Posterior cingulate gyrus (tissue), 11 donors: ENCODE measurements at places on chromosomes 1 and 21.

DNA sequence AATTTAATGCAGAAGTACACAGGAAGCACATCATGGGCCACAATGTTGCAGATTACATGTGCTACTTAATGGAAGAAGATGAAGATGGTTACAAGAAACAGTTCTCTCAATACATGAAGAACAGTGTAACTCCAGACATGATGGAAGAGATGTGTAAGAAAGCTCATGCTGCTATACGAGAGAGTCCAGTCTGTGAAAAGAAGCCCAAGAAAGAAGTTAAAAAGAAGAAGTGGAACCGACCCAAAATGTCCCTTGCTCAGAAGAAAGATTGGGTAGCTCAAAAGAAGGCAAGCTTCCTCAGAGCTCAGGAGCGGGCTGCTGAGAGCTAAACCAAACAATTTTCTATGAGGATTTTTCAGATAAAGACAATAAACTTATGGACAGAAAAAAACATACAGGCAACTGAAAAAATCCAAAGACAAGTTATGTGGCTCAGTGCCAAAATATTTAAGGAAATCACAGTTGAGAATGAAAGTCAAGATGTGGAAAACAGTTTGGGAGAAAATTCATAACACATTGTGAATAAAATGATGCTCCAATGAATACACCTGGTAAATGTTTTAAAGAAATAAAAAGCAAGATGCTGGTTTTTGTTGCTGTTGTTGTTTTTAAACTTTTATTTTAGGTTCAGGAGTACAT lies 2.8 kb upstream of the ZNF644 start:
- DNase-seq = no peak

DNA sequence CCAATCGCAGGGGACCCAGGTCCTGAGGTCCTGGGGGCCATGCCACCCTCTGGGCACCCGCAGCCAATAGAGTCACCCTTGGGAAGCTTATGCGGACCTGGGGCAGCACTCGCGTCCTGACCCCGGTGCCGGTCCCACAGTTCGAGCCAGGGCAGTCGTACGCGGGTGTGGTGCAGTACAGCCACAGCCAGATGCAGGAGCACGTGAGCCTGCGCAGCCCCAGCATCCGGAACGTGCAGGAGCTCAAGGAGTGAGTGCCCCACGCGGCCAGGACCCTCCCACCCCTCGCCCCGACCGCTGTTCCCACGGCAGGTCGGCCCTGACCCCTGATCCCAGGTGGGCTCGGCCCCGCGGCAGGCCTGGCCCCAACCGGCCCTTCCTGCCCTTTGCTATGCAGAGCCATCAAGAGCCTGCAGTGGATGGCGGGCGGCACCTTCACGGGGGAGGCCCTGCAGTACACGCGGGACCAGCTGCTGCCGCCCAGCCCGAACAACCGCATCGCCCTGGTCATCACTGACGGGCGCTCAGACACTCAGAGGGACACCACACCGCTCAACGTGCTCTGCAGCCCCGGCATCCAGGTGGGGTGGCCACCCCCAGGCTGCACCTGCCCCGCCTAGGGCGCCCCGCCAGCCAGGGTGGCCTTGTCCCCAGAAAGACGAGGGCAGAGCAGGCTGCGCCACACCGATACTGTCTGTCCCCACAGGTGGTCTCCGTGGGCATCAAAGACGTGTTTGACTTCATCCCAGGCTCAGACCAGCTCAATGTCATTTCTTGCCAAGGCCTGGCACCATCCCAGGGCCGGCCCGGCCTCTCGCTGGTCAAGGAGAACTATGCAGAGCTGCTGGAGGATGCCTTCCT lies 20.5 kb downstream of the COL6A1 start:
- no peak for DNase-seq

DNA sequence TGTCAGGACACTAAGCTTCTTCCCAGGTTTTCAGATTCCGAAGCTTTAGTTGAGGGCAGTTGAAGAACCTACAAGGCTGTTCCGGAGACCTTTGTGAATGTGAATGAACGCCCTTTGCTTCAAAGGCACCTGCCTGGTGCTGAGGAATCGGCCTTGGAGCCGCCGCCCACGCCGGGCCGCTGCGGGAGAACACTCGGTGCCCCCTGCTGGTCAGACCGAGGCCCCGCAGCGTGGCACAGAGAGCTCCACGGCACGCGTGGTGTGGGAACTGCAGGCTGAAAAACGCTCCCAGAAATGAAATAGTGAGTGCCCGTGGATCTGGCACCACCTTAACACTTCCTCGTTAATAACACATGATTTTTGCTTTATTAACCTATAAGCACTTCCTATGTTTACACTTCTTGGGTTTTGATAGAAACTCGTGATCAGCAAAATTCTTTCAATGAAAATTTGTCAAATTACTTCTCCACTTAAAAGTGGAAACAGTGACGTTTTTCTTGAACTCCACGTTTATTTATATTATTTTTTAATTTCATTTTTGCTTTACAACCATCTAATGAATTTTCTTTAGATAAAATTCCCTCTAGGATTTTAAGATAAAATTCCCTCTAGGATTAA lies 460.6 kb downstream of the DSCAM start:
- DNase-seq = peak; percentile 90

DNA sequence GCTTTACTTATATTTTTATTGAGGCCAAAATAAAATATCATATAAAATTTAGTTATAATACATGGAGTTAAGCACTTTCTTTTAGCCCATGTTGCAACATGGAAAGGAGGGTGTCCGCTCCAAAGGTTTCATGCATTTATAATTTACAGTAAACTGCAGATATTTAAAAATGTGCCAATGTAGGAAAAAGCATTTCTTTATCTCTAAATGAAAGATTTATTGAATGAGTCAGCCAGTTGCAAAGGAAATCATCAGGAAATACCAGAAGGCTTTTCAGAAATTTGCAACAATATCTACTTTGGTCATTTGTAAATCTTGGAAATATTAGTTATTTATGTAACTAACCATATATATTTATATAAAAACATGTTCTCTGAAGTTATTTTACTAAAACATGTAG lies 12.1 kb downstream of the ATP6V1G3 start:
- no peak for DNase-seq

GRCh38 chr1:16248603-16249516 lies 11.9 kb upstream of the CPLANE2 start:
- DNase-seq = peak; percentile 74

DNA sequence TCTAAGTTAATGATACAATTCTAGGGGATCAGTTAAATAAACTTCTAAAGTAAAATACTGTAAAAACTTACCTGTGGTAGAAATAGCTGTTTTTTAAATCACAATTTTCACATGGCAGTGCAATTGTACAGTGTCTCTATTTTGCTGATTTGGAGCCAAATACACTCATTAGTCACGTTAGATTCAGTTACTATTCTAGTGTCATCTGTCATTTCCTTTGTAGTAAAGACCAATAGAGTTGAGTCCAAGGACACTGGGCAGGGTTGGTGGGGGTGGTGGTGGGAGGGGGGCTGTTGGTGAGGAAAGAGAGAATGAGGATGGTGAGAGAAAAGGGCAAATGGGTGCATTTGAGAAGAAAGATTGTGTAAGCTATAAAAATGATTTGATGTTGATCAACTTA lies 33.6 kb downstream of the CD55 start:
- no peak for DNase-seq

DNA sequence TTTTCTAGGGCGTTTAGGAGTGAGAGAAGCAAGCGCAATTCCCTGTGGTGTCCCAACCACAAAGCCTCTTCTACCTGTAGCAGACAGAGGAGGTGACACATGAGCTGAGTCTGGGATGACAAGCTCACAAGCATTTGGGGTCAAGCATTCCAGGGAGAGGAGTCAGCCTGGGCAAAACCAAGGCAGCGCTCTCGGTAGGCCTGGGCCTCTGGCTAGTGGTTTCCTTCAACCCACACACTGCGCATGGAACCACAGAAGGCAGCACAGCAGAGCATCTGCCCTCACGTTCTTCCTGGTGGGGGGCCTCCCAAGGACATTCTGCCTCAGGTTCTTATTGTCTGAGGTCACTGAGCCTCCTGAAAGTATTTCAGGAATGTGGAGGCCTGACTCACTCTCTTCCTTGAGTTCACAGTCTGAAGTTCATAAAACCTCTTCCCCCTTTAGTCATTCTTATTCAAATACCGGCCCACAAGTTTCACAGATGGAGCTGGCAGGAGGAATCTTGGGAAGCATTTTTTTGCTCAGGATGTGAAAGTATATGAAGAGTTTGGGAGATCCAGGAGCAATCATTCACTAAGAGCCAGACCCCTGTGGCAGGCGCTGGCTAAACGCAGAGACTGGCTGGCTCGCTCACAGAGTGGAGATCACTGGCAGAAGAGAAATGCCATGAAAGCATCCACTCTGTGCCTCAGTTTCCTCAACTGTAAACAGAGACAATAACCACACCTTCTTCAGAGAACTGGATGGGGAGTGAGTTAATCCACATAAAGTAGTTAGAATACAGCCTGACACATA lies 26.8 kb downstream of the CCN1 start:
- no peak for DNase-seq

DNA sequence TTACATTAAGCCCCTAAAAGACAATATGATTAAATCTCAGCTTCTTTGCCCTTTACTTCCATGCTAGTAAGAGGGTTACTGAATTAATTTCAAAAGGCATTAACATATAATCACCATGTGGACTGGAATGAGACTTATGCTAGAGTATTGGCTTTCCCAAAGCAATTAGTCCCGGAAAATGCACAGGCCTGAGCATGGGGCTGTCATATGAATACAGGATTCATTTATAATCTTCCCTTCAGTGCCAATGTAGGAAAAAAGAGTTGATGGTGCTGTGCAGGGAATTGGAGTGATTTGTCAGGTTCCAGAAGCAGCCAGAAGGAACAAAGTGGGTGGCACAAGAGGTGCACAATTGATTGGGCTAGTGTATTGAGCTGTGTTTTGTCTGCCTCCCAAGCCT lies 199.0 kb upstream of the L1TD1 start:
- no peak for DNase-seq
